NCI-H1930 (cell line): ENCODE measurements at places on chromosomes 2 and 18.
A peak's percentile ranks its signal among the peaks of the same experiment; 100 is the strongest.

- no peak for DNase-seq
These were observed at the start of gene GALNT5 for GRCh38 chr2:157257312-157258252. TSS of gene GALNT5 (plus strand) at chr2:157257705. CDS start at chr2:157258083, 378 bp downstream.

GRCh38 chr18:48492880-48493279 is 46.0 kb upstream of the CTIF start:
- DNase-seq, result no peak

DNA sequence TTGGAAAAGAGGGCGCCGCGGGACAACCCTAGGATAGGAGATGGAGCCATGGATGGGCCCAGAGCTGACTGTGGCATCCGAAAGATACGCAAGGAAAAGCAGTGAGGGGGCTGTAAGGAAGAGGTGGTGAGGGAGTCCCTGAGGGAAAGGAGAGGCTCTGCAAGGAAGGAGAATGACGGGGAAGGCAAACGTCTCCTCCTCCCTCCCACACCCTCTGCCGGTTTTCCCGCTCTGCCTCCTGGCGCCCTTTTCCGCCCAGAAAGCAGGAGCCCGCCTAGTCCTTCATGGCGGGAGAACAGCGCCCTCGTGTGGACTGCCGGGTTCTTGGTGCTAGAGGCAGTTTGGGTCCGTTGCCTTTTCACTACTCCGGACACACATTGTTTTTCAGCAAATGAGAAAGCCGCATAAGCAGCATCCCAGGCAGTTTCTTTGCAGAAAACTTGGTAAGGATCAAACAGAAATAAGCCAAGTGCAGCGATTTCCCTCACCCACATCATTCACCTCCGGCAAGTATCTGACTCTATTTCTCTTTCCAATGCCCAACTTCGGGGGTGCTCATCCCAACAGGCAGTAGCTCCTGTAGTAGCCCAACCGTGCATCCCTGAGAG is 200.4 kb downstream of the INO80D start:
- no peak for DNase-seq

- no peak for DNase-seq
These were observed 977.3 kb upstream of the ACVR2A start for GRCh38 chr2:146867477-146867986.

DNA sequence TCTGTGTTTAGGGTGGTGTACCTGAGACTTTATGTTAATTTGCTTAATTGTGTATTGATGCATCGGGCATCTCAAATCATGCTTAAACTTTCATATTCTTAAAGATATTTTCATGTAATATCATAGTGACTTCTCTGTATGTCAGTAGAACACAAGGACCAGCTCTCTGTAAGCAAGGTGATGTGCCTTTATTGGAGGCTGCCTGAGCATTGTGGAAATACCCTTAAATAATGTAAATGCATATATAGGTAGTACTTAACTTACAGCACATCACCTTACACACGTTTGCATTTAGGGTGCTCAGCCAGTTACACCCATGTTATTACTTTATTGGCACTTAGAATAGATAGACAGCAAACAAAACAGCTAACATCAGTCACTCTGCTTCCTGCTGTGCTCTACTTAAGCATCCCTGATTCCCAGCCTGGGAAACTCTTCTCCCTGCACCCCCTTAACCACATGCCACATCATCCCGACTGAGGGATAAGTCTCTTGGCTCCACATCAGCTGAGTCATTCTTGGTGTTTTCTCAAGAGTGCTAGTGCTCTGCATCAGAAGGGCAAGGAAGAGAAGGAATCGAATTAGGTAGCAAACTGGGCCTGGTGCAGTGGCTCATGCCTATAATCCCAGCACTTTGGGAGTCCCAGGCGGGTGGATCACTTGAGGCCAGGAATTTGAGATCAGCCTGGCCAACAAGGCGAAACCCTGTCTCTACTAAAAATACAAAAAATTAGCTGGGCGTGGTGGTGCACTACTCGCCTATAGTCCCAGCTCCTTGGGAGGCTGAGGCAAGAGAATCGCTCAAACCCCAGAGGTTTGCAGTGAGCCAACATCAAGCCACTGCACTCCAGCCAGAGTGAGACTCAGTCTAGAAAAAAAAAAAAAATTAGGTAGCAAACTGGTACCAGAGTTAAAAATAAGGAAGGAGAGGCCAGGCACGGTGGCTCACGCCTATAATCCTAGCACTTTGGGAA is 108.7 kb downstream of the MAP3K20 start:
- DNase-seq, result no peak

DNA sequence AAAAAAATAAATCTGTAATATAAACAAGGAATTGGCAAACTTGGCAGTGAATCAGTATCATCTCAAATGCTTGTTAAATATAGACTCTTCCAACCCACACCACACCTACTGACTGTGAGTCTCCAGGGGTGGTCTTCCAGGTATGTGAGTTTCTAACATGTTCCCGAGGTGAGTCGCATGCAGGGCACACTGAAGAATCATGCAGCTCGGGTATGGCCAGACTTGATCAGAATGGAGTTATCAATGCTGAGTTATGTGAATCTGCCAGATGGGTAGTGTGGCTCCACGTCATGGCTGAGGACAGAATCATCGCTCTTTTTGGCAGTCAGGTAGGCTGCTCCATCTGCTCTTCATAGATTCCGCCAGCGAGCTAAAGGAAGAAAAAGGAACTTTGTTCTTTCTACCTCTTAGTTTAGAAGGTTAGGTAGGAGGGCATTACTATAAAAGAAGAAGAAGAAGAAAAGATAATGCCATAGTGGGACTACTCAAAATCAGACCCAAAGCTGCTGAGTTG is 1279.7 kb upstream of the ZEB2 start:
- no peak for DNase-seq

GRCh38 chr2:189348369-189348768 is 92.9 kb upstream of the WDR75 start:
- no peak for DNase-seq

- DNase-seq, result no peak
These were observed 914 bp upstream of the IWS1 start for GRCh38 chr2:127527001-127527804.

- no peak for DNase-seq
These were observed 11.7 kb downstream of the LAMA1 start for GRCh38 chr18:7105943-7106342.

DNA sequence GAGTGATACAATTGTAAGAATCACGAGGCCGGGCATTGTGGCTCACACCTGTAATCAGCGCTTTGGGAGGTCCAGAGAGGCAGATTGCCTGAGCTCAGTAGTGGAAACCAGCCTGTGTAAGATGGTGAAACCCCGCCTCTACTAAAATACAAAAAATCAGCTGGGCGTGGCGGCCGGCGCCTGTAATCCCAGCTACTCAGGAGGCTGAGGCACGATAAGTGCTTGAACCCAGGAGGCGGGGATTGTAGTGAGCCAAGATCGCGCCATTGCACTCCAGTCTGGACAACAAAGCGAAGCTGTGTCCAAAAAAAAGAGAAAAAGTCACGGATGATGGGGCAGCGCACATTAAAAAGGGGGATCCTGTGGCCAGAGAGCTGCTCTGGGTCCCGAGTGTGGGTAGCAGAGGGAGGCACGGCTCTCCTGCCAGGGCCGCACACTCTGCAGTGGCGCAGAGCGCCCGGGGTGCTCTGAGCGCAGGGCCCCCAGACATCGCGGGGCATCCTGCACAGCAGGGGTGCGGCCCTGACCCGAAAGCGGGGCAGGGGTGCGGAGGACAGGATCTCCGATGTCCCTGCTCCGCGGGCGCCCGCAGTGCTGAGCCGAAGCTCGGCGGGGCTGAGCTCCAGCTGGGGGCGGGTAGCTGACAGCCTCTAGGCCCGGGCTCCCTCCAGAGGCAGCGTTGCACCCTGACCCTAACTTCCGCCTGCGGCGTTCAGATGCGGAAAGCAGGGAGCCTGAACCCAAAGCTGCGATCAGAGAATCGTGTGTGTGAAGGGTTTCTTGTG is 30.4 kb upstream of the RAB6D start:
- DNase-seq, result no peak

DNA sequence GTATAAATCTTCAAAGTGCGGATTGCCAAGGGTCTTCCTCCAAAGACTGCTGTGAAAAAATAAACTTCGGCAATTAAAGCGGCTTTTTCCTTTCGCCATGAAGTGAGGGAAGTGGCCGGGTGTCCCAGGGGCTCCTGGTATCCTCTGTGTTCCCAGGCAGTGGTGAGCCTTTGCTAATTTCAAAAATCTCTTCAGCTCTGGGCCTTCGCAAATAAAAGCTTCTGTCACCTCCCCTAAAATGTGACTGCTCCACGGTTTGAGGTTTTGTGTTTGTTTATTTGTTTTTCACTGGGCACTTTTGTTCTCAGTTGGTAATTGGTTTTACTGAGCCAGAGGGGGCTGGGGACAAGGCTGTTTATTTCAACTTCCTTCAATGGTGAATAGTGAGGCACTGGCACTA is 270.1 kb upstream of the POU3F3 start:
- DNase-seq, result no peak

DNA sequence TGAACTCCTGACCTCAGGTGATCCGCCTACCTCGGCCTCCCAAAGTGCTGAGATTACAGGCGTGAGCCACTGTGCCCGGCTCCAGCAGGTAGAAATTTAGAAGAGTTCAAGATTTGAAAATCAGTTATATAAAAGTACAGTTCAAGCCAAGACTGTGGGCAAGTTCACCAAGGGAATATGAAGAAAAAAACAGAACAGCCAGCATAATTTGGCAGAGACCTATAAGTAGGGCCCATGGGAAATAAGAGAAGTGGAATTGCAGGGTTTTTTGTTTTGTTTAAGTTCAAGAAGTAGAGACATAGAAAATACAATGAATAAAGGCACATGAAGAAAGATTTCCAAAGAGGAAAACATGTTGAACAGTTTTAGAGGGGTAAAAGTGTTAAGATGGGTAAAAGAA is 57.9 kb downstream of the BAZ2B start:
- no peak for DNase-seq

- no peak for DNase-seq
These were observed 138.8 kb downstream of the BCL11A start for GRCh38 chr2:60414495-60415138.

DNA sequence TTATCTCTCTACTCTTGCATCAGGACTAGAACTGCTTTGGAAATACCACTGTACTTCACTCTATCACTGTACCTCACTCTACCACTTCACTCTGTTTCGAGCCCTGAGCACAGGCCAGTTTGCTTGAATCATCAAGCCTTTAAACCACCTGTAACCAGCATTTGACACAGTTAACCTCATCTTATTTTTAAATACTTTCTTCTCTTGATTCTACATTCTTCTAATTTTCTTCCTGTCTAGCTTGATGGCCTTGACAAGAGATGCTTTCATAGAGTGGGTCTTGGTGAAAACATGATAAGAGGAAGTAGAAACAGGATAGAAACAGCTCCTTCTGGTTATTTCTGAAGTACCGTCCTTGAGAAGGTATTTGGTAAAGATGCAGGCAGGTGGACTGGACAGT is 78.1 kb downstream of the SPIRE1 start:
- DNase-seq, result no peak

DNA sequence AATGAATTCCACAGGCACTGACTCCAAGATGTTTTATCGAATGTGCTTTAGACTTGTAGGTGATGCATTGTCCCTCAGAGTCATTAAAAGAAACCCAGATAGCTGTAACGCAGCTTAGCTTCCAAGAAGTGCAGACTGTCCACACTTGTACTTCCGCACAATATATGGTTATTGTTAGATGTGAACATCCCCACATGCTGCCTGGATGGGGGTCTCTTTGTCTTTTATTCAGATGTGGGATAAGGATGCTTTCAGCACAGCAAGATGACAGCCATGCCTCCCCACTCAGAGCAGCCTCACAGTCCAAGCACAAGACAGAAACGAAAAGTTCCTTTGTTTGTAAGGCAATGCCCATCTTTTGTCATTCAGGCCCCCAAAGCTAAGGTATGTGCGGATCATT is 416.6 kb downstream of the HRH4 start:
- no peak for DNase-seq

DNA sequence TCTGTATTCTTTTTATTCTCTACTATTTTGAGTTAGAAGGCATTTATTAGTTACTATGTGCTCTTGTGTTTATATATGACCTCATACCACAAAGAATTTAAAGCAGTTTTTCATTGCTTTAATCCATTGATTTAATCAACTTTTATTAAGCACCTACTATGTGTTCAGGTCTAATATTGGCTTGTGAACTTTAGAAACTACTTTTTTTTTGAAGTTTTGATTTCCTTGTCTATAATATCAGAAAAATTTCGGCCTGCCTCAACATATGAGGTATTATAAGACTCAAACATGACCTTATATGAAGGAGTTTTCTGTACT is 117.7 kb downstream of the ZNF521 start:
- no peak for DNase-seq

DNA sequence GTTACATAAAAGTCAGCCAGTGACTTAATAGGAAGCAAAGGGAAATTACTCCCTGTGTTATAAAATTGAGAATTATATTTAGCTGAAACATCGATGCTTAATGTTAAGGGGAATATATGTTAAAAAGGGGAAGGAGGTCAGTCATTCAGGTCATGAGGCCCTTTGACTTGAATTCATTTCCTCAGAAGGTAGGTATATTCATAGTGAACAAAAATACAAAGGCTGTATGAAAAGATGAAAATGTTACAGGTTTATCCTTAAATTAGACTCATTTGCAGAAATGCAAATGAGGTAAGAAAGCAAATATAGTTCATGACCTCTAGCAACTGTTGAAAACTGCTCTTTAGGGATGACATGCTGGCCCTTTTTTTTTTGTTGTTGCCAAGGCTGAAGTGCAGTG is 20.8 kb downstream of the MSH6 start:
- no peak for DNase-seq

DNA sequence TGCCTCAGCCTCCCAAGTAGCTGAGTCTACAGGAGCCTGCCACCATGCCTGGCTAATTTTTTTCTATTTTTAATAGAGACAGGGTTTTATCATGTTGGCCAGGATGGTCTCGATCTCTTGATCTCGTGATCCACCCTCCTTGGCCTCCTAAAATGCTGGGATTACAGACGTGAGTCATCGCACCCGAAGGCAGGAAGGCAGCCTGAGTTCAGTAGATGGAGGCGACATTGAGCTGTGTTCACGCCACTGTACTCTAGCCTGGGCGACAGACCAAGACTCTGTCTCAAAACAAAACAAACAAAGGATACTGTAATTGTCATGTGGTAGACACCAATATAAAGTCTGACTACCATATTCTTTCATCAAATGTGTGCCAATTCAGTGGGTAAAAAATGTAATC is 500.9 kb upstream of the DSEL start:
- DNase-seq, result no peak

DNA sequence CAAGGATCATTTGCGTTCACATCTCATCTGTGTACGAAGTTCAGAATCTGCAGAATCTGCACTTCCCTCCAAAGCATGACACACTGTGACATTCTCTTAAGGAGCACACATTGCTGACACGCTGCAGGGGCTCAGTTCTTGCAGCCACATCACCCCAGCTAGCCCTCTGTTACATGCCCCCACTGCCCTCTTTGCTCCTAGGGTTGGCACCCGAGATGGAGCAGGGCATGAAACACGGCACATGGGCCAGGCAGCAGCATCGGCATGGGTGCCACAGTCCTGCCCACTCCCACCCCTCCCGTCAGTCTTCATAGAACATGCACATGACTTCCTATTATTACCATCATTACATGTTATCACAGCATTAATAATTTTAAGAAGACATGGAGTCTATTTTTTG is 76.4 kb downstream of the COL6A3 start:
- no peak for DNase-seq

DNA sequence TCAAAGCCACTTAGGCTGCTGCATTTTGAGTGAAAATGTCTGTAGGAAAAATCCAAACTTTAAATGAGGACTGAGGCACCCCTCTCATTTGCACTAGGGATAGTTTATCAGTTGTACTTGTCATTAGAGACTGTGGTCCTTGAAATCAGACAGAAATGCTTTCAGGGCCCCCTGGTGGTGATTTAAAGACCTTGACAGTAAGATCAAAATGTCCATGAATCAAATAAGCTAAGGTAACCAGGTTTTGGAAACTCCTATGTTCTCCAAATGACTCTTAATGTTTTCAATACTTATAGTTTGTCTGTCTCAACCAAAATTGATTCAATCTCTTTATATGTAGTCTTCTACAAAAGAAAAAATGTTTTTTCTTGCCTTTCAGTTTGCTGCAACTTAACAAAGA is 28.8 kb upstream of the DDX18 start:
- peak; percentile 20 for DNase-seq
